Activated naive CD4-positive, alpha-beta T cell treated with Interleukin-2 at 50 U/mL for 16 hours (primary cell): ENCODE measurements at places on chromosomes 6 and 20.

DNA sequence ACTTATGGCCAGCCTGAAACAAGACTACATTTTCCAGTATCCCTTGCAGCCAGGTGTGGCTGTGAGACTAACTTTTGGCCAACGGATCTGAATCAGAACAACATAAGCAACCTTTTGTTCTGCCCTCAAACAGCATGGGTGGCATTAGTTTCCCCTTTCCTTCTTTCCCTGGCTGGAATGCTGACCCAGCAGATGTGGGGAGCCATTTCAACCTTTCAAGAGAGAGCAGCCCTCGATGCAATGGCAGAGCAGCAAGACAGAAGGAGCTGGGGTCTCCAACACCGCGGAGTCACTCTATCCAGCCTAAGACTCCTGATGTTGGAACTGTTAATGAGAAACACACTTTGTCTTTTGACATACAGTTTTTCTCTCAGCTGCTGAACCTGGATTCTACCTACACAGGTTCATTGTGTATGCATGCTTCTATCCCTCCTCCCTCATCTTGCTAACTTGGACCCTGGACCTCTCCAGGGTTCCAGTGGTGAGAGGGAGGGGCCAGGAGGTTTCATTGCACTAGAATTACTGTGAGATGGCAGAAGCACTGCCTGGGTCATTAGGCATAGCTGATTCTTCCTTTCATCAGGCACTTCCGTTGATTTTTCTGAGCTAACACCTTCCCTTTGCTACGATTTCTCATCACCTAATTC, 28.8 kb upstream of the DDR1 start:
- DNase-seq = no peak

GRCh38 chr20:46814366-46815232, 80.0 kb upstream of the EYA2 start:
- no peak for DNase-seq

DNA sequence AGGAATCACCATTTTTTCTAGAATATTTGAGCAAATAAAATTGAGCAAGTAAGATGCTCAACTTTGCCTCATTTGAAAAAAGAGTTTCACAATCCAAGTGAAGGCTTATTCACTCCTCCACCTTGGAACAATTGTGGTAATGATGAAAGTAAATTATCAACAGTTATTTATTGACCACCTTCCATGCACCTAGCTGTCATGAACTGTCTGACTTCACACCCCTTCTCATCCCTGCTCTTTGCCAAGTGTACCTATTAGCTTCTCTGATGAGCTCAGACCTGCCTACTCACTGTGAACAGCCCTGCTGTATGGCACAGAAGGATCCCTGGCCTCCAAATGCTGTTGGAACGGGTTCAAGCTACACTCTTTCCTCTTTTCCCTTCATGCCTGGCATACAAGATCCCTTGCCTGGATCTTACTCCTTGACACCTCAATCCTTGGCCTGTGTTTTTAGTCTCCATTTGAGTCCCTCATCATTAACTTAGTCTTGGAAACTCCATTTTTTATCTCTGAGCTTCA, 99.0 kb upstream of the PREP start:
- DNase-seq = no peak

DNA sequence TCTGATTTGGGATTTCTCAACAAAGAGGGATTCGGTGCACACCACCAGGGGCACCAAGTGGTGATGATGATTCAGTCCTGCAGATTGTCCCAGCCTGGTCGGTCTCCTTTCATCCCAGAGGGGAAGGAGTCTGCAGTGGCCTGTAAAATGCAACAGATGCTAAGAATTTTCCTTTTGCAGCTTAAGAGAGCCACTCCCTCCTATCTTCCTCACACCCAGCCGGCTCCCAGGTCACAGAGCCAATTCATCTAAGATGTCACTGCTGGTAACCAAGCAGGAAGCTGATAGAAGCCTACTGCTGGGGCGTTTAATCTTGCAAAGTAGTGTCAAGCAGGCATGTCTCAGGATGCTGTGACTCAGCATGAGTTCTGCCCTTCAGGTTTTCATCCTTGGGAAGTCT, 203.8 kb upstream of the LRFN2 start:
- DNase-seq = no peak

GRCh38 chr6:88919032-88919431, 44.4 kb downstream of the RNGTT start:
- no peak for DNase-seq

DNA sequence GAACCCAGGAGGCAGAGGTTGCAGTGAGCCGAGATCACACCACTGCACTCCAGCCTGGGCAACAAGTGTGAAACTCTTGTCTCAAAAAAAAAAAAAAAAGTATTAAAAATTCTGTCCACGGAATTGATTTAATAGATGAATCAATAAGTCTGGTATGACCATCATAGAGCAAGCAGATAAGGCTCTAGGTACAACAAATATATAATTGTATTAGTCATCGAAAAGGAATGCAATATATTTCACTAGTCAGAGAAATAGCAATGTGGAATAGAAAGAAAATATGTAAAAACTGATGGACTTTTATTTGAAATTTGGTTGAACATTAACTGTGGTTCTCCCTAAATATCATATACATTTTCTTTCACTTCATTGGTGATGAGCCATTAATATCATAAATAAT, 476.8 kb upstream of the AGPAT4 start:
- DNase-seq = no peak

DNA sequence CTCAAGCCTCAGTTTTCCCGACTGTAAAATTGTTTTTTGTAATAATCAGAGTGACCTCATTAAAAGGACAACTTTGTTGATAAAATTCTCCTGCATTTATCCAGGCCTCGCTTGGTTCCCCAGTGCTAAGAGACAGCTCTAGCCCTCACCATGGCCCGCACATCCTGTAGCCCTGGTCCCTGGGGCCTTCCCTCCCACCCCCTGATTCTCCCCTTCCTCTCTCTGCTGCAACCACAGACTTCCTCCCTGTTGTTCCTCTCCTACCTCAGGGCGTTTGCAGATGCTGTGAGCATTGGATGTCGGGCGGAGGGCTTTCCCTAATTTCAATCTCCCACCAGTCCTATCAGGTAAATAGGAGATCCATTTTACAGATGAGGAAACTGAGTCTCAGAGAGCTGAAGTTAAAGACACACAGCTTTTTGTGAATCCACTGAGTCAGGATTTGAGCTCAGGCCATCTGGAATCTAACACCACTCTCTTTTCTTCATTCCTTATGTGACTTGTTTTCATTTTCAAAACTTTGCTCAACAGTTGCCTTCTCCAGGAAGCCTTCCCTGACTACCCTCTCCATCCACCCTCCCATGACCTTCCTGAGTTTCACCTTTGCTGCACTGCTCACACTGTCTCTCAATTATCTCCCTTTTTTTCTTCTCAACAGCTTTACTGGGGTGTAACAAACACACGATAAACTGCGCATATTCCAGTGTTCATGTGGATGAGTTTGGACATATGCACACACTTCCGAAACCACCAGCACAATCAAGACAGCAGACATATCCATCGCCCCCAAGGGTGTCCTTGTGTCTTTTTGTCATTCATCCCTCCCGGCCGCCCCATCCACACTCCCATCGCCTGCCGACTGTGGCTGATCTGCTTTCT, 107.1 kb downstream of the CEBPB start:
- DNase-seq = no peak

DNA sequence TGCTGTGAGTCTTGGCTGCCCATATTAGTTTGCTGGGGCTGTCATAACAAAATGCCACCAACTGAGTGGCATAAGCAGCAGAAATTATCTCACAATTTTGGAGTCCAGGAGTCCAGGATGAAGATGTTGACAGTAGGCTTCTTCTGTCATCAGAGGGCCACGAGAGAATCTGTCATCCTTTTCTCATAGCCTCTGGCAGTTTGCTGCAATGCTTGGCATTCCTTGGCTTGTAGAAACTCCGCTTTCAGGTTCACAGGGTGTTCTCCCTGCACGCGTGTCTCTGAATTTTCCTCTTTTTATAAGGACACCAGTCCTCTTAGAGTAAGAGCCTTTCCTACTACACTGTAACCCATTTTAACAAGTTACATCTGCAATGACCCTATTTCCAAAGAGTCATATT, 838.4 kb downstream of the TFAP2A start:
- no peak for DNase-seq

DNA sequence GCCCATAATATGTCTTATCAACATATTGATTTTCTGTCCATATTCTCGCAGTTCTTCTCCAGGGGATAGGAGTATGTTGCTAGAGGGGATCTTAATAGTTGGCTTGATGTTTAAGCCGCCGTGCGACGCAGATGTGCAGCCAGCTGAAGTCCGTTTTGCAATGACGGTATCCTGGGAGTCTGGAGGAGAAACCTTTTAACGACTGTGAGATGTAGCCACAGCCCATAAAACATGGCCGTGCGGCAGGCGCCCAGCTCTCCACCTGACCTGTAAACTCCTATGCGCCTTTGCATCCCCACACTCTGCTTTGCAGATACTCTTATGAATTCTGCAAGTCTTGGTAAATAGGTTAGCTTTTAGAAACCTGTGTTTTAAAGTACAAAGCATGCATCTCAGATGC, 36.9 kb downstream of the BMP6 start:
- no peak for DNase-seq

- DNase-seq = no peak
Observed at GRCh38 chr6:16057446-16057845, 71.4 kb upstream of the MYLIP start.

- DNase-seq = no peak
Observed at GRCh38 chr6:34022250-34022872, 123.5 kb downstream of the GRM4 start.

GRCh38 chr20:22836211-22836610, 198.9 kb upstream of the SSTR4 start:
- DNase-seq = no peak

- DNase-seq = no peak
Observed at GRCh38 chr6:125940247-125941041, 16.1 kb upstream of the HINT3 start.

DNA sequence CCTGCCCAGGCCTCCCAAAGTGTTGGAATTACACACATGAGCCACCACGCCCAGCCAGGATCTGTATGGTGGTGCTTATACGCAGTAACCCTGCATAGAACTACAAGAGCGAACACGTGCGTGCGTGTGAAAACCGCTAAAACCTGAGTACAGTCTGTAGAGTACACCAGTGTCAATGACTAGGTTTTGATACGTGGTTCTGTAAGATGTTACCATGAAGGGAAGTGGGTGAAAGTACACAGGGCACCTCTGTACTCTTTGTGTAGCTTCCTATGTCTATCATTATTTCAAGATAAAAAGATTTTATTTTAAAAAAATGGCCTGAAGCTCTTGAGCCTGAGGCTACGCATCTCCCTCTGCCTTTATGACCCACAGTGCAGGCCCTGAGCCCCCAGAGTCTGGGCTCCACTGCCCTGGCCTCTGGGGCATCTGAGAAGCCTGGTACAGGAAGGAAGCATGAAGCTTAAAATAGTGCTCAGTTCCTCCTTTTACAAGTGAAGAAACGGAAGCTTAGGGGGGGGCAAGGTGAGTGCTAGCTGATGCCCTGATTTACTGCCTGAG, 21.6 kb downstream of the LY86 start:
- peak; percentile 18 for DNase-seq

DNA sequence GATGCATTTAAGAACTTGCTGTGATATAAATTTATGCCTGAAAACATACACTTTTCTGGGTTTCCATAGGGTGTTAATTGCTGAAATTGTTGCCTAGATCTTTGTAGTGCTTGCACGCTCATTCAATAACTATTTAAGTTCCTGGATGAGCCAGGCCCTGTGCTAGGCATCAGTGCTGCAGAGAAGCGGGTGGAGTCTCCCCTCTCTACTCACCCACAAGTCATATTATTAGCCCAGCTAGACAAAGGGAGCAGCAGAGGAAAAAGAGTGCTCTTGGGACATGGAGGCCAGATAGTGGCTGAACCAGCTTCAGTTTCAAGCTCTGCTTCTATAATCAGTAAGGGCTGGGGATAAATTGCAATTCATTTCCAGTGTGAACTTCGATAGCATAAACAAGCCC, 329.1 kb downstream of the TFAP2B start:
- no peak for DNase-seq

DNA sequence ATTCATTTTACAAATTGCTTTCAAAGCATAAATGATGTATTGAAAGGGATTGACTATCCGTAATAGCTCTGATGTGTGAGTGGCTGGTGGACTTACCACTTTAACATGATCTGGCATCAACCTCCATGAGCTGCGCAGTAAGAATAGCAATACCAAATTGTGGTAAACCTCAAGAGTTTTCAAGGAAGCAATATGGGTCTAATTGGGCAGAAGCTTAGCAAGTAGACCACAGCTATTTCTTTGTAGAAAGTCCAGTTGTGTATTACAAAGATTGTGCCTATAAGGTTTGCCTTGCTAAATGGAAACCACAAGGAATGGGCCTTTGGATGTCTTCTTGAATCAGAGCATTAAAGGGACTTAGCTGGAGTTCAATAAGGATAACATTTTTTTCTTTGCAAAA, 736.6 kb downstream of the KIF16B start:
- DNase-seq = no peak

GRCh38 chr6:100913400-100914276, 32.5 kb upstream of the ASCC3 start:
- no peak for DNase-seq

DNA sequence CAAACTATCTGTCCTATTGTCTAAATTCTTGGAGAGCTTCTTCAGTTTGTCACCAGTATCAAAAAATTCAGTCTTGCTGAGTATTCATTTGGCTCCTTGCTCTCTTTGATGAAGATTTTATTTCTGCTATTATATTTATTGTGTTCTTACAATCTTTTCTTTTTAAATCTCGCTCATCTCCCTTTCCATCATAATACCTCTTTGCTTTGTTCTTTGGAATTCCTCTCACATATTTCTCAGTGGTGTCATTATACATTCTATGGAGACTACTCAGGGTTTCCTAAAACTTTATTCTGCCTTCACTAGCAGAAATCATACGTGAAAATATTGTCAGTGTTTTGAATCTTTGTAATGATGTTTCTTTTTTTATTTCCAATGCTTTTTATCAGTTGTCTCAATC, 445.2 kb upstream of the ID4 start:
- DNase-seq = no peak

DNA sequence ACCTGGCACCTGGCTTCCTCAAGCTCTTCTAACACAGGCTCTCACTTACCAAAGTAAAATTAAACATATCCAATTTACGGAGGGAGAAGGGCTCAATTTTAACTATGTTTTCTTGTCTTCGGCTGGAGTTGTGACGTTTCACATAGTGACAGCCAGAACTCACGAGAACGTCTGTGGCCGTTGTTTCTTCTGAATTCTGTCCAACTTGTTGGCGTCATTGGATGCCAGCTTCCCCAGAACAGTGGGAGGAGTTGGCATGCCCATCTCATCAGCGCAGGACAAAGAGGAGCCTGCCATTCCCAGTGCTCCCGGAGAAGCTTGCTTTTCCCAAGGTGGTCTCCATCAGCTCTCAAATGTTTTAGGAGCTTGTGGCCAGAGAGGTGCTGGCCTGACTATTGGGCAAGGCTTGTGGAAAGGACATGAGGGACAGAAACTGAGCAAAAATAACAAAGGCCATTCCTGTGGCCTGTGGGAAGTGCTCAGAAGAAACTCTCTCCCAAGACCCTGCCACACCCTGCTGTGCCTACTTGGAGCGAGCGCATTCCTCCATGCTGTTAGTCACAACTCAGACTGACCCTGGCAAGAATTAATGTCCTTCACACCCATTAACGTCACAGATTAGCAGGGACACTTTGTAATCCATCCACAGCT, 265.4 kb upstream of the CDH4 start:
- no peak for DNase-seq
